Stimulated activated CD4-positive, alpha-beta T cell treated with anti-CD3 and anti-CD28 coated beads, Interleukin-1b, Interleukin-23, amount 100 ng/mL, for 1 hour (primary cell): ENCODE measurements at places on chromosomes 7 and 10.

DNA sequence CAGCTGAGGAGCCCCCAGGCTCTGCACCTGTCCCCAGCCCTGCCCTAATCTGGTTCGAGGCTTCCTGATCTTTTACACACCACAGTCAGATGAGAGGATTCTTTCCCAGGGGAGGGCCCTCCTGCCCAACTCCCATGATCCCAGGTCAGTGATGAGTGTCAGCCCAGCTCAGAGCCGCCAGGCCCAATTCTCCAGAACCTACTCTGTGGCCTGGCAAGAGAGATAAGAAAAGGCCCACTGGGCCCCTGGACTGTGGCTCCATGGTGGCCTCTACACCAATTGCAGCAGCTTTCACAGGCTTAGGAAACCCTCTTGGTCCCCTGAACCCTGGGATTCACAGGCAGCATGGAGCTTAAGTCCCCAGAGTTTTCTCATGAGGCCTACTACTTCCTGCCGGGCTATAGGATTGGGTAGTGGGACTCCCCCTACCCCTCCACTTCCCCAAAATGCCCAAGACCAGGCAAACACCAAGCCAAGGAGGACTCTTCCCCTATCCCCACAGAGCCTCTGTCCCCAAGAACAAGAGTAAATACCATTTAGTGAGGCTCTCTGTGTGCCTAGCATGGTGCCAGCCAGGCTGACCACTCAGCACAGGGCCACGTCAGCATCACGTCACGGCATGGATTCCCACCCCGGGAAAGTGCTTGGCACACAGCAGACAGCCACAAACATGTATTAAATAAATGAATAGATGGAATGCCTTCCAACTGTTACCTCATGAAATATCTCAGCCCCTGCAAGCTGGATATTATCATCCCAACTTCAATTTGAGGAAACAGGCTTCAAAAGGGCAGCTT, 100.0 kb downstream of the GRID1 start:
- no peak for DNase-seq

DNA sequence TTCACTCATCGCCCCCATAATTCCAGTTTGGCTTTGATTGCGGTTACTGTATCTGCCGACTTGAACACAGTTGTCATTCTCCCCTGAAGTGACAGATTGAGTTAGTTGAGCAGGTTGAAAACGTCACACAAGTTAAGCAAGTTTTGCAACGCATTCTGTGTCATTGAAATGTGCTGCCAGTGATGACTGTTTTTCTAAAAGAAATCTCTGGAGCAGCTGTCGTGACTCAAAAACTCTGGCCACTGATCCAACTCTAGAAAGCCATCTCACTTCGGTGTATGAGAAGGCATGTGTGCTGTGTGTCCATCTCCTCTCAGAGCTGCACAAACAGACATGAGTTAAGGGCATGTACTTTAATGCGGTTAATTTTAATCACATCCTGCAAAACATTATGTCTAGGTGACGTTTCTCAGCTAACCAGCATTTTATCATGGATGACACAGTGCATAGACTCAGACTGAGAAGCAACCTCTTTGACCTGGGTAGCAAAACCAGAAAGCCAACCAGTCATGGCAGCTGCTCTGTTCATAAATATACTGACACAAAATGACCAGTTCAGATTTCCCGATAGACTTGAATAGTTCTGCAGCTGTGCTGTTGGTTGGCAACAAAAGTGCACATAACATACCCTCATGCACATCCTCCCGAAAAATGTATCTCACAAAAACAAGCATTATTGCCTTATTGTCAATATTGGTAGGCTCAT, 69.3 kb downstream of the CSTF2T start:
- no peak for DNase-seq

GRCh38 chr10:12501324-12501723, 152.0 kb downstream of the CAMK1D start:
- DNase-seq = no peak

DNA sequence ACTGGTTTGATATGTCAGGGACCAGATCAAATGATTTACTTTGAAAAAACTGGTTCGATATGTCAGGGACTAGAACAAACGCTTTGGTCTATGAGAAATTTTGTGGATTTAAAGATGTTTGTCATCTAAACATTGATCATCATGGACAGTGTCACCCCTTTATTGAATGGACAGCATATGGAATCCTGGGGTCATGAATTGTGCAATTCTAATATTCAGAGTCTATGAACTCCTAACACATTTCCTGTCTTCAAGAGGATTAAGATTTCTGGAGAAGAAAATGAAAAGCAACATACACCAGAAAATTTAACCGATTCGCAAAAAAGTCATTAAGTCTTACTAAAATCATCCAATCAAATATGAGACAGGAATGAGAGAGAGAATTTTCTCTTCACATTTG, 106.4 kb upstream of the FAM133B start:
- no peak for DNase-seq

DNA sequence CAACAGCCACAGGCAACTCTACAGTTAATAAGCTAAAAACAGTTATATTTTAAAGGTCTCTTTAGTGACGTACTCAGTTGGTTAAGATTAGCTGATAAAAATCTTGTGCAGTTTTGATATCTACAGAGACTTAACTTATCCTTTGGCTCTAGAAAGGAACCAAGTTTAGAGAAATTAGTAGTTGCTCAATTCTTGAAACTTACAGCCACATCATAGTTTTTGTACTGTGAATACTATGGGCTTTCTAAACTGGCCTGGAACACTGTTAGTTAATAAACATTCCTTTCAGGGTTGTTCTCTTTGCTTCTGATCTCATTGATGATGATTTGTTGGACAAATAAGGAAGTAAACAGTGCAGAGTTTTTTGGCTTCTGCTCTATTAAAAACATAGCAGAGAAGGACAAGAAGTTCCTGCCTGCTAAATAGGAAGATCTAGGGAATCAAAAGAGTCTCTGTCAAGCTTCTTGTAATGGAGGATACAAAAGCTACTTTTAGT, 73.1 kb downstream of the MKLN1 start:
- no peak for DNase-seq

- no peak for DNase-seq
Observed at GRCh38 chr7:2971914-2972834, 71.5 kb downstream of the CARD11 start.

DNA sequence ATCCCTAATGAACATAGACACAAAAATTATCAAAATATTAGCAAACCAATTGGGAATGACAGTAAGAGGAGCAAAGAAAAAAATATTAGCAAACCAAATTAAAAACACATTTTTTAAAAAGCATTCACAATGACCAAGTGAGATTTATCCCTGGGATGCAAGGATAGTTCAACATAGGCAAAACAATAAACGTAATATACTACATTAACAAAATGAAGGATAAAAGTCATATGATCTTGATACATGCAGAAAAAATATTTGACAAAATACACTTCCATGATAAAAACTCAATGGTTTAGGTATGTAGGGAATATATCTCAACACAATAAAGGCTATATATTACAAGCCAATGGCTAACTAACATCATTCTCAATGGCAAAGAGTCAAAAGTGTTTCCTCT, 83.3 kb downstream of the CRPPA start:
- no peak for DNase-seq

DNA sequence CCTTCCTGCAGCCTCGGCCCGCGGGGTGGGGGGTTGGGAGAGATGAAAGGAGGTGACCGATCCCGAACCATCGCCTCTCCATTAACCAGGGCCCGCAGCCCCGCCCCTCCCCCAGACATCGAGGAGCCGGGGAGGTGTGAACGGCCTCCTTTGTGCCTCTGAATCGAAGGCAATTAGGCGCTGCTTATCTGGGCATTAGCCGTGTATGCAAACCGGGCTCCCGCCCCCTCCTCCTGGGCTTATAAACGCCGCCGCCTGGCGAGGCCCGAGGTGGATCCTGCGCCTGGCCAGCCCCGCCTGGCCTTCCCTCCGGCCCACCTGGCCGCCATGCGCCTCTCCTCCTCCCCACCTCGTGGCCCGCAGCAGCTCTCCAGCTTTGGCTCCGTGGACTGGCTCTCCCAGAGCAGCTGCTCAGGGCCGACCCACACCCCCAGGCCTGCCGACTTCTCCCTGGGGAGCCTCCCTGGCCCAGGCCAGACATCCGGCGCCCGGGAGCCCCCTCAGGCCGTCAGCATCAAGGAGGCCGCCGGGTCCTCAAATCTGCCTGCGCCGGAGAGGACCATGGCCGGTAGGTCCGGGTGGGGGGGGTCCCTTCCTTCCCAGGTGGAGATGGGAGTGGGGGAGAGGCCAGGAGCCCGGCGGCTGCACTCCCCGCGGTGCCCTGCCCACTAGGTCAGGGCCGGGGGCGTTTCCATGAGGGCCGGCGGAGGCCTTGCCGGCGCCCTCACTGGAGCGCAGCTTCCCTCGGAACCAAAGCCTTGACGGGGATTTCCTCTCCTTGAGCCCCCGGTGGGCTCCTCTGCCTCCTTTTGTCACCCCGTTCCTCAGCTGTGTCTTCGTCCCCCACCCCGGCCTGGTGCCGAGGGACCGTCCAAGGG, at the start of gene VENTX:
Gene VENTX (plus strand): TSS at position 268 of the 878 bp plus-strand sequence. CDS start 60 bp downstream, at position 328.
- DNase-seq = no peak

DNA sequence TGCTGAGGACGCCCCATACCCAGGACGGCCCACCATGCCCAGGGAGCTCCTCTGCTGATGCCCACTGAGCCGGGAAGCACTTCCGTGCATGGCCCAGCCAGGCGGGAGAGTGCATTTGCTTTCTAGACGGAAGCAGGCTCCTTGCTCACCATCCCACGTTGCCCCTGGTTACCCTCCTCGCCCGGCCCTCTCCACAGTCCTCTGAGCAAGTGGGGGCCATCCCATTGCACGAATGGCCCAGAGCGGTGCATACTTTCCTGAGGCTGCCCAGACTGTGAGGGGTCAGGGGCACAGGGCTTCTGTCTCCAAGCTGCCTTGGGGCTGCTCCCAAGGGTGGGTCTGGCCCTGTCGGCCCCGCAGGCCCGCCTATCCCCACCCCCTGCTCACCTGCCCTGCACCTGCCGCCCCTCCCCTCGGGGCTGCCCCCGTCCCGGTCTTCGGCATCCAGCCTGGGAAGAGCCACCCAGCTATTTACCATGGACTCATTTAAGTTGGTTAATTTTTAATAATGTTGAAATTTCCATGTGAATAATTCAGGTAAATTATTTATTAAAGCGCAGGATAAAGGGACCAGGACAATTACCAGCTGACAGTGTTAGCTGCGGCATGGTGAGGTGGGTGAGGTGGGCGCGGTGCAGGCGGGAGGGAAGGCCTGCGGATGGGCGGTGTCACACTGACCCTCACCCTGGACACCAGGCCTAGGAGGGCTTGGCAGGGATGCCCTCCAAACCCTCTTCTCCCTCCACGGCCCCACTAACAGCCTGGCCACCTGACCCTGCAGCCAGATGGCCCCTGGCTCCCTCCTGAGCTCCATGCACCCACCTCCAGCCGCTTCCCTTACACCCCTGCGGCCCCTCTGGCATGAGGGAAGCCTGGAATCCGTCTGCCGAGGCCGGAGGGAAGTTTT, 104.4 kb downstream of the MICALL2 start:
- no peak for DNase-seq

DNA sequence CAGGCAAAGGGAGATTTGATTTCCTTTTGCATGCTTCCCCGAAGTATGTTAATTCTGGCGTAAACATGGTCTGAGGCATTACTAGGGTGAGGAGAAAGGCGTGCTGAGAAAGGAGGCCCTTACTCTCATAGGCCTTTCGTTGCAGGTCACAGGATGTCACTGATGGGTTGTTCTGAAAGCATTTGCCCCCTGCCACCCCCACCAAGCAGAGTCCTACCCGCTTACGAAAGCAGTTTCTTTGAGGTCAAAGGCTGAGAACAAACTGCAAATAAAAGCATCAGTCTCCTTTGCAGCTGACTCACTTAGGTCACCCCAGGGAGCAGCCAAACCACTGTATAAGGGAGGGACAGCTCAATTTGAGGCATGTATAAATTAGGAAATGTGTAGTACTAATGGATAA, 57.1 kb downstream of the BPGM start:
- no peak for DNase-seq

DNA sequence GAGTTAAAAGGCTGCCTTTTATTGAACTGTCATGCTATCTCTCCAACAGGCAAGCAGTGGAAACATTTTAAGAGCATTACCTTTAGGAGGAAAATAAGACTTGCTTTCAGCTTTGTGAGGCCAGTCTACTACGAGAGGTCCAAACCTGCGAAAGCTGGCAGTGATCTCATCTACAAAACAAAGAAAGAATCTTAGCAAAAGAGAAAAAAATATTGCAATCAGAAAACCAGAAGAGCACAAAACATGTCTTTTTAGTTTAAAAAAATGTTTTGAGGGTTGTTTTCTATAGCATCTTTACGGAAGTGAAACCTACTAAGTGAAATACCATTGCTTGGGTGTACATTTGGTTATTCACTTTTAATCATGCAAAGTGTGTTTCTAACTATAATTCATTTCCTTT, 147.9 kb downstream of the CPEB3 start:
- DNase-seq = no peak

DNA sequence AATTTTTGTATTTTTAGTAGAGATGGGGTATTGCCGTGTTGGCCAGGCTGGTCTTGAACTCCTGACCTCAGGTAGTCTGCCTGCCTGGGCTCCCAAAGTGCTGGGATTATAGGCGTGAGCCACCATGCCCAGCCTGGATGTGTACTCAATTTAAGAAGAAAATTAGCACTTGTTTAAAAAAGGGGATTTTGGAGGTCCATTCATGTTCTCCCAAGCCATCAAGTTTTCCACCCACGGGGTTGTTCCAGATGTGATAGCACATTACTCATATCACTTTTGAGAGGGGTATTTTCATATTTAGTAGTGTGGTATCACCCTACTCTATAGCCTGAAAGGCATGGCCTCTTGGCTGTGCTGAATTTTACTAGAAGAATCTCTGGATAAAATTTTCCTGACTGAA, 10.5 kb upstream of the SLC26A3 start:
- no peak for DNase-seq

- DNase-seq = no peak
Observed at GRCh38 chr10:66919248-66919647, 6.6 kb upstream of the LRRTM3 start.

DNA sequence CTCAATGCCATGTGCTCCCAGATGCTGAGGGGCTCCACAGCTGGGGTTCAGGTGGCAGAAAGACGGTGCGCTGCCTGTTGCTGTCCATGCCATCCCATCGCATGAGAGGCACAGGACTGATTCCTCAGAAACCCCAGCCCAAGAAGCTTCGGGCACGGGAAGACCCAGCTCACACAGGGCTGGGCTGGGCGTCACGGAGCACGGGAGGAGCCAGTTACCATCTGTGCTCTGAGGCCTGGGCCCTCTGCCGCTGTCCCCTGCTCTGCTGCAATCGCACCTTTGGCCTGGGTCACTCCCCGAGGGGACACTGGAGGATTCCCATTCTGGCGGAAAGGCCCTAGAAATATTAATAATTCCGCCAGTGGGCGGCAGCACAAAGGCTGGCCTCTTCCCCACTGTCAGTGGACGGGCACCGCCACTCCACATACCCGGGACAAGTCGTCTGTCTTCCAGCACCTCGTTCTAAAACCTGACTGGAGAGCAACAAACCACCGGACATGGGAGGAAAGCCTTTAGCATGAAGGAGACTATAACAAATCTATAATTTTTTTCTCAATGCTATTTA, 92.1 kb downstream of the PIP4K2A start:
- DNase-seq = no peak

DNA sequence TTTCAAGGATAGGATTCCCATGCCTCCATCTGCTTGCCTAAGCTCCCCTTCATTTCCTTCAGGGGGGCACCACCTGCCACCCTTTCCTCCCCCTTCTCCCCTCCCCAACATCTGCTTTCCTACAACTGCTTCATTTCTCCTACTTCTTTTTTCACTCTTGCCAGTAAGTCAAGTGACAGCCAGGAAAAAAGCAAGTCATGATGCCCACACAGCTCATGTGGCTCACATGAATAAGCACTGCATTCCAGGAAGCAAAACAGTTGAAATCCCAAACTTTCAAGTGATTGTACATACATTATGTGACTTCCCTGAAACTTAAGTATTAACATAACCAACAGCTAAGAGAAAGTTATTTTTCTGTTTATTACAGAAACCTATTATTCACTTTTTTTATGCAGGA, 78.6 kb downstream of the TNS3 start:
- no peak for DNase-seq
